ENCODE measurements at places on chromosomes 5 and 9.

- no peak for DNase-seq
Measured at GRCh38 chr5:104412649-104413240, 850.2 kb upstream of the NUDT12 start.

GRCh38 chr5:173909199-173909598 is 21.1 kb downstream of the CPEB4 start:
- no peak for DNase-seq

- DNase-seq = no peak
Measured at GRCh38 chr5:154565123-154565522, 87.1 kb upstream of the HAND1 start.

DNA sequence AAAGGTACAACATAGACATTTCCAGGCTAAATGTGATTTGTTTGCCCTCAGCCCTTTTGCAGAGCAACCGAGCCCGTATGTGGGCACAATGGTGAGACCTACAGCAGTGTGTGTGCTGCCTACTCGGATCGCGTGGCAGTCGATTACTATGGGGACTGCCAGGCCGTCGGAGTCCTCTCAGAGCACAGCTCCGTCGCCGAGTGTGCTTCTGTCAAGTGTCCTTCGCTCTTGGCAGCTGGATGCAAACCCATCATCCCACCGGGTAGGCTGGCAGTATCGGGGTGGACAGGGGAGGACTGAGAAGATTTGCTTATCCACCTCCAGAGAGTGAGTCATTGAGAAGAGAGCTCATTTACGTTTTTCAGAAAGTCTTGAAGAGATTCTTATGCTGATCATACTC is 17.8 kb upstream of the GLIPR2 start:
- DNase-seq = no peak

DNA sequence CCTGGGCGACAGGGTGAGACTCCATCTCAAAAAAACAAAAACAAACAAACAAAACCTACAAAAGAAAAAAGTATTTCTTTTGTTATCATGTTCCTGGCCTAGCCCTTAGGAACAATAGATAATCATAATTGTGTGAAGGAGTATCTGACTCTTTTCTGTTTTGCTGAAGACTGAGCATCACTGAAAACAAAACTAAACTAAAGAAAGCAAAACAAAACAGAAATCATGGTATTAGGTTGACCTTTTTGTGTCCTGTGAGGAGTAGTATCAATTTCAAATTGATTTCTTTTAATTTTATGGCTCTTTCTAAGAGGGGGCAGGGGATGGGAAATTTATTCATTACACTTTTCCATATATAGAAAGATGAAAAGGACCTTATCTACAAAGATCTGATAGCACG is 246.0 kb downstream of the YTHDC2 start:
- DNase-seq = no peak

- DNase-seq = no peak
Measured at GRCh38 chr9:7210854-7211637, 453.3 kb downstream of the KDM4C start.

- DNase-seq = no peak
Measured at GRCh38 chr9:129544761-129545160, 76.1 kb downstream of the C9orf50 start.

DNA sequence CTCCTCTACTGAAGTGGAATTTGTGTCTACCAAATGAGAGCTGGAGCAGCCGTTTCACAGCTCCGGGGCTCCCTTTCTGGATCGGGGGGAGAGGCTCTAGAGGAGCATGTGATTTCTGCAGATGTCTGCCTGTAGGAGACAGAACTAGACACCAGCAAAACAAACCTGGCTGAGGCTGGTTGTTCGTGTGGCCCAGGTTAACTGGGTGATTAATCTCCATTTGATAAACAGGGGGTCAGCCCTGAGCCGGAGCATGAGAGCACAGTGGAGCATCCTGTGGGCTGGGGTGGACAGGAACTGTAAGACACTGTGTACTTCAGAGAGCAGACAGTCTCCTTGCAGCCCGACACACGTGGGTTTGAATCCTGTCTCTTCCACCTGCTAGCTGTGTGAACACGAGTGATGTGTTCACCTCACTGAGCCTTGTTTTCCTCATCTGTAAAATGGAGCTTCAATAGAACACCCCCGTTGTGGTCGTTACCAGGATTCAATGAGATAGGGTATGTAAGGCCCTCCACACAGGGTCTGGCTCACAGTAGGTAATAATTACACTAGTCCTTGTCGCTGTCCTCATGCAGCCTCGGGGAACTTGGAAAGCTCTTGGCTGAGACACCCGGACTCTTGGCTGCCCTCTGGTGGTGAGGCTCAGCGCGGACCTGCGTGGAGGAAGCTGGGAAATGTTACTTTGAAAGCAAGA is 12.9 kb downstream of the CXCL14 start:
- DNase-seq = peak; percentile 26

DNA sequence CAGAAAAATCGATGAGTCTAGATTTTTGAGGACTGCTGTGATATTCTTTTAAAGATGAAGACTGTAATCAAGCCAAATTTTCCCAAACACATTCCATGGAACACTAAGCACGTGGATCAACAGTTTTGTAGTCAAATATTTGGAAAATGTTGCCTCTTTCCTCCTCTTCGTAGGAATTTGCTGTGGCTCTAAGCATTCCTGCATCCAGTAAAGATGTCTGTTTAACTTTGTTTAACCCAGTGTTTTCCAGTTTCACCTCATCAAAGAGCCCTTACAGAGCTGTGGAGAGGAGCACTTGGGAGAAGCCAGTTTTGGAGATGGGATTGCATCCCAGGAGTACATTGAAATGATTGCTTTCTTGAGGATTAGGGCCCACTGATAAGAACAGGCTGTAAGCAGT is 58.9 kb downstream of the INSYN2B start:
- no peak for DNase-seq

DNA sequence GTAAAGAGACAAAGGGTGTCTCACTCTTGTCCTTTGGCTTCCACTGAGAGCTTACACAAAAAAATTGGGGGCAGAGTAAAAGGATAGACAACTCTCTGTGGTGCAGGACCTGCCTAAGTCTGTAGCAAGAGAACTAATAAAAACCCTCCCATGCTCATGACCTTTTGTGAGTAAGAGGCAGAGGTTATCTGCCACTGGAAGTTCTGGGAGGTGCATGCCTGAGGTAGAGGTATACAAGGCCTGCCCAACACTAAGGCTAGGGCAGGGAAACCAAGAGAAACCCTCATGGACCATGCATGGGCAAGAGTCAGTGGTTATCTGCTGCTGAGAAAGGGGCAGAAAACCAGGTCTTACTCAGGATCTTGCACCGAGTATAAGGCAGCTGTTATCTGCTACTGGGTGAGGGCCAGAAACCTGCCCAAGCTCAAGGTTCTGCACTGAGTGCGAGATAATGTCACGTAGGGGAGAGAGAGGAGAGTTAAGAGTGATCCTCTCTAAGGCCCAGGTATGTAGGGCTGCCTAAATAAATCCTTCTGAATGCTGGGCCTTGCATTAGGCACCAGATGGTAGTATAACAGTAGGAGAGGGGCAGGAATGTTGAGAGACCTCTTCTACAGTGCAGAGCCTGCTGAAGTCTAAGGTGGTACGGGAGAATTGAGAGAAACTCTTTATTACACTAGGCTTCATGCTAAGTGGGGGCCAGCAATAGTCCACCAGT is 143.4 kb downstream of the MACROH2A1 start:
- no peak for DNase-seq

GRCh38 chr9:95551406-95551805 is 34.6 kb upstream of the PTCH1 start:
- DNase-seq = no peak

Measured in naive B cell (primary cell).